ENCODE measurements at places on chromosomes 5 and 9. TPM values are rescaled to one million over a fixed set of nuclear protein-coding genes. Genes with fewer than 3 reads are reported as not detected.

GRCh38 chr9:68653141-68653595 is 51.9 kb upstream of the PIP5K1B start:
- no peak for DNase-seq

DNA sequence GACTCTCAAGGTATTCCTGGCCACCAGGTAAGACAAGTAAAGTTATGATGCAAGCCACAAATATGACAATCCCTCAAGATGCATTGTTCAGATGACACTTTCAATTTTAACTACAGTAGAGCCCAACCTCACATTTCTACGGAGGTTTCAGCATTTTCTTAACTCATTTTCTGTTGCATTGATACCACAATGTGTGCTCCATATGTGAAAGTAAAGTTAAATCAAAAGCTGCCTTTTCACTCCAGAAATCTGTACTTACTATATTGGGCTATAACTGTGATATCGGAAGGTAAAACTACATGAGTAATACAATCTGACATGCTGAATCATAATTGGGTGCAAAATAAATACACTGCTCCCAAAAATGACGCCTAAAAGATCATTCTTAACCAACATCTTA is 333.6 kb upstream of the MEF2C start:
- no peak for DNase-seq

DNA sequence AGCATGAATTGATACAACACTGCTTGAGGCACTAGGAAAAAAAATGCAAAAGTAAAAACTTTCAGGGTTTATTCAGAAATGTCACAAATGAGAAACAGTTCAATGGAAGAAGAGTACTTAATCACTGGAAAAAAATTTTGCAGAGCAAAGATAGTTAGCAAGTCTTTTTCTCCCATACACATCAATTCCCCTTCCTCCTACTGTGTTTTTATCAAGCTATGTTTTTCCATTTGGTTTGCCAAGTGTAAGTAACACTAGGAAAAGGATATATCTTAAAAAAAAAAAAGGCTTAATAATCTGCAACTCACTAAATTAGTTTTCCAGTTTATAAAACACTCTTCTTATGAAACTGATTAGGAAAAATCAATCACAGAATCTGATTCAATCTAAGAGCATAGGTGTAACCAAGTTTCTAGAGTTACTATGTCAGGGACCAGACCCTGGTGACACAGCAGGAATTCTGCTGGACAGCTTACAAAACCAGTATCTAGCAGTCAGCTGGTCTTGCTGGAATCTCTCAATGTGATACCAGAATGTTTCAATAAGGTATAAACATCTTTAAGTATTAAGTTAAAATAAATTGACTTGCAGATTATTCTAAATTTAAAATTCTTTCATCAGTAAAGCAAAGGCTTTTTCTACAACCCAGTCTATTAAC is 34.7 kb downstream of the RNF145 start:
- no peak for DNase-seq

GRCh38 chr9:90086101-90086511 is 481.3 kb downstream of the GADD45G start:
- DNase-seq: no peak

The ENTPD2 gene
- not detected for total RNA-seq

The TAS2R1 gene
- not detected for total RNA-seq

The NFIB gene
- 3.7 TPM for total RNA-seq

The IGFBPL1 gene
- 63.8 TPM for total RNA-seq
